ENCODE measurements at places on chromosomes 12 and 14. TPM values are rescaled to one million over a fixed set of nuclear protein-coding genes. Genes with fewer than 3 reads are reported as not detected.

TMEM179 gene
- not detected for total RNA-seq

DAO gene
- 1.1 TPM for total RNA-seq

IFNG-AS1 gene
- total RNA-seq: not detected

HOXC13 gene
- total RNA-seq: 0.07 TPM

LUM gene
- not detected for total RNA-seq

DPY19L2 gene
- total RNA-seq: not detected

CNTN1 gene
- 0.07 TPM for total RNA-seq

ACVR1B gene
- 5.8 TPM for total RNA-seq

C1QL4 gene
- not detected for total RNA-seq

TMEM132D gene
- total RNA-seq: not detected

VPS29 gene
- total RNA-seq: 161 TPM

WIF1 gene
- total RNA-seq: not detected

KLHL33 gene
- total RNA-seq: not detected

TBX3 gene
- 17.2 TPM for total RNA-seq

DNA sequence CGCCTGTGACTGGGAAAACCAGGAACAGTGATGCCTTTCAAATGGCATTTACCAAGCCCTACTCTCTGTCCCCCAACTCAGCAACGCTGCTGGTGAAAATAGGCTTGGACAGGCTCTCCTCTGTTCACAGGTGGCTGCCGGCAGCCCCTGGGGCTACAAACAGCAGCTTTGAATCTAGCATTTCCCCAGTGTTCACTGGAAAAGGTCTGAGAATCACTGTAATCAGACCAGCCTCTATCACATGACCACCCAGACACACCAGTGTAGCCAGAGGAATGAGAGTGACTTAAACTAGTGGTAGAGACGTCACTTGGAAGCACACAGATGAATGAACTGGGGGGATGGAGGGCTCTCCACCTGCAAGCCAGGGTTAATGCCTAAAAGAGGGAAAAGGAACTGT, 151.8 kb downstream of the FOXN3 start:
- no peak for DNase-seq

GRCh38 chr12:31658471-31659086, 909 bp upstream of the ETFBKMT start:
- no peak for DNase-seq

DNA sequence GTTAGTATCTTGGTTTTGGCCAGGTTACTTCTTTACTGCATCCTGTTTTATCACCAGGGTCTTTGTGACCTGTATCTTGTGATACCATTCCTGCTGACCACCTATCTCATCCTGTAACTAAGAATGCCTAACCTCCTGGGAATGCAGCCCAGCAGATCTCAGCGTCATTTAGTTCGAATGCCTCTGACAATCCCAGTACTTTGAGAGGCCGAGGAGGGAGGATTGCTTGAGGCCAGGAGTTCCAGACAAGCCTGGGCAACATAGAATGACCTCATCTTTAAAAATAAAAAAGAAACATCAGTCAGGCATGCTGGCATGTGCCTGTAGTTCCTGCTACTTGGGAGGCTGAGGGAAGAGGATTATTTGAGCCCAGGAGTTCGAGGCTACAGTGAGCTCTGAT, 206.5 kb downstream of the SUDS3 start:
- no peak for DNase-seq

DNA sequence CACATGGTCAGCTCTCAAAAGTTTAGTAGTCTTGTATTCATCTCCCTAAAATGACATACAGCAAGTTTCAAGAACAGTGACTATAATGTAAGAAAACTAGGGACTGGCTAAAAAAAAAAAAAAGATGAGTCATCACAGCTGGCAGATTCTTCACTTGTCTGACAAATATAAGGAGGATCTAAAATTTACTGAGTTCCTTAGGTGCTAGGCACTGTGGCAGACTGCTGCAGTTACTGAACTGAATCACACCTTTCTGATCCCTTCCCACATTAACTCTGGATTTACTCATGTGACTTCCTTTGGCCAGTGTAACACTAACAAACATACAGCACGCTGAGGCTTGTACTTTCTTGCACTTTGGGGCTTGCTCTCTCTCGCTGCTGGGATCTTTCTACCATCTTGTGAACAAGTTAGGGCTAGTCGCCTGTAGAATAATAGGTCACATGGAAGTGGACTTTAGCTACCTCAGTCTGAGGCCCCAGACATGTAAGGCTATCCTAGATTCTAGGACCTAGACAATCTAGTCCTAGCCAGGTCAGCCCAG, 32.1 kb downstream of the BAZ1A start:
- DNase-seq: peak; percentile 23

GRCh38 chr14:96634896-96635295, 132.7 kb downstream of the PAPOLA start:
- no peak for DNase-seq

GRCh38 chr12:57175428-57176138, 28.2 kb upstream of the LRP1-AS start:
- DNase-seq: peak; percentile 39

DNA sequence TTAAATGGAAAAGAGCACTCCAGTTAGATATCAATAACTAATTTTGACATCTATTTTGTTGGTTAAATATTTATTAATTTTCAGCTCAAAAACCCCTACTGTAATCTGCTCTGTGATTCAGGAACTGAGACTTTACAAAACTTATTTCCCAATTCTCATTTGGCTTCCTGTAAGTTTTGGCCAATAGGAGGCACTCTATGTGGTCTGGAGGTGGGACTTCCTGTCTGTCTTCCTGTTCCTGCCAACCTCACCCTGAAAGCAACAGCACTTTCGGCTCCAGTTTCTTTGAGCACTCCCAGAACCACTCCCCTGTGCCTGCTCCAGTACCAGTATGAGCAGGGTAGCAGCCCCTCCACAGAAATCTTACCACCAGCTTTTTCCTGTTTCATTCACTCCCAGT, 1027.0 kb downstream of the VRK1 start:
- no peak for DNase-seq

DNA sequence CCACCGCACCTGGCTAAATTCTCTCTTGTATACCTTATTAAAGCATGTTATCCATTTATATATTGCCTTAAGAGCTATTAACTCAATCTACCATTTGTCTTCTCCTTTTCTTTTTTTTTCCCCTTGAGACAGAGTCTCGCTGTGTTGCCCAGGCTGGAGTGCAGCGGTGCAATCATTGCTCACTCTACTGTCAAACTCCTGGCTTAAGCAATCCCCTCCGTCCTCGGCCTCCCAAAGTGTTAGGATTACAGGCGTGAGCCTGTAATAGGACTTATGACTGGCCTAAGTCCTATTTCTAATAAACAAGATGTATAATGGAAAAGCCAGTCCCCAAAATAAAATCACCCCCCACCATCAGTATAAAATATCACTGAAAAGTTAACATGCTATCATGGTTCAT, 14.4 kb downstream of the SNX6 start:
- no peak for DNase-seq

- DNase-seq: no peak
Observed at GRCh38 chr12:95187865-95188415, 29.3 kb downstream of the FGD6 start.

GRCh38 chr12:82883394-82884355, 197.0 kb downstream of the TMTC2 start:
- no peak for DNase-seq

GRCh38 chr14:58078068-58078467, 73.9 kb downstream of the ARMH4 start:
- DNase-seq: no peak

- DNase-seq: no peak
Observed at GRCh38 chr12:64781280-64782190, 22.3 kb upstream of the GNS start.

DNA sequence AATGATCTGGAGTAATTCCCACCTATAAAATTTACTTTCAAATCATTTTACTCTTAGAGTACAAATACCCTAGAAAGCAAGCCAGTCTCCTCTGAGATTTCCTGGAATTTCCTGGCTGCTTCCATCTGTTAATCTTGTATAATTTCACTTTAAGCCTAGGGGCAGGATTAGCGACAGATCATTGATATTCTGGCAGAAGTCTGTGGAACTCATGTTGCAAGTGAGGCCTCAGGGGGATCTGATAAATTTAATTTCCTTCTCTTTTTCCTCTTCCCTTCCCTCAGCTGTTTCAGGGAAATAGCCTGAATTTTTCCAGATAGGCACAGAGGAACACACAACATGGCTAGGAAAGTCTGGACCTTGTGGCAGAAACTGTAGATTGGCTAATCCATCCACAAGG, 5.9 kb upstream of the KRT6A start:
- no peak for DNase-seq

- DNase-seq: no peak
Observed at GRCh38 chr12:51242120-51242519, 3.5 kb downstream of the DAZAP2 start.

GRCh38 chr14:77613201-77613600, 3.2 kb downstream of the SPTLC2 start:
- no peak for DNase-seq

DNA sequence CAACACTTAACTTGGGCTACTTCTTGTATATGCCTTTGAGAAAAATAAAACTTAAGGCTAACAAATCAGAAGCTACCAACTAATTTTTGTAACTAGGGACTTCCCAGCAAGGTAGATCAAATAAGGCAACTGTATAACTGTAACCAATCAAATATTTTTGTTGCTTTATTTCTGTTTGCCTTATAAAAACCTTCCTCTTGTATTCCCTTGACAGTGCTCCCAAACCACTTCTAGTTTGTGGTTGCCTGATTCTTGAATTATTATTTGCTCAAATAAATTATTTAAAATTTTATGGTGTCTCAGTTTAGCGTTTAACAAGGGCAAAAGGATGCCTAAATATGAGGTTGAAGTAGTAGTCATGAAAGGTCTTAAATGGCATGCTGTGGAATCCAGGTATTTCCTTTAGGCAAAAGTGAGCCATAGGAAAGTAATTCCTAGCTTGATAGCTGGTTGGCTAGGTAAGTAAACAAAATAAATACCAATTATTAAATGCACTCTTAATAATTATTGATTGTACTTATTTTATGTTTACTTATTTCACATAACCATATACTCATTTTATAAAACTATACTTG, 632.6 kb downstream of the RPL10L start:
- no peak for DNase-seq

- no peak for DNase-seq
Observed at GRCh38 chr14:105313381-105314286, 914 bp upstream of the PACS2 start.

- DNase-seq: no peak
Observed at GRCh38 chr12:38204831-38205230, 111.7 kb upstream of the ALG10B start.

GRCh38 chr14:66360366-66360926, 125.7 kb upstream of the CCDC196 start:
- no peak for DNase-seq

DNA sequence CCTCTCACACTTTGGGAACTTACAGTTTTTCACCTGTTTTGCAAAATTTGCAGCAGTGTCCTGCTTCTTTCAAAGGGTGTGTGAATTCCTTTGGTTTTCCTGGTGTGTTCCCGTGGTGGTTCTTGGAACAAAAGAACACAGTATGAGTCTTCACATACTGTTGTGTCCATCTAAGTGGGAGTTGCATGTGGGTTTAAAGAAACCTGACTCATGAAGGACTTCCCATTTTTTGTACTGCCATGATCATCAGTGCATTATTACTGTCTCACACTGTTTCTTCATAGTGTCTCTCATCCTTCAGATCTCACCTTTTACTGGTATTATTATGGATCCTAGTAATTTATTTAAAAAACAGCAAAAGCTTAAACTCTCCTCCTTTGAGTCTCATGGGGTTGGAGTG, 3.8 kb upstream of the GZMH start:
- DNase-seq: no peak

DNA sequence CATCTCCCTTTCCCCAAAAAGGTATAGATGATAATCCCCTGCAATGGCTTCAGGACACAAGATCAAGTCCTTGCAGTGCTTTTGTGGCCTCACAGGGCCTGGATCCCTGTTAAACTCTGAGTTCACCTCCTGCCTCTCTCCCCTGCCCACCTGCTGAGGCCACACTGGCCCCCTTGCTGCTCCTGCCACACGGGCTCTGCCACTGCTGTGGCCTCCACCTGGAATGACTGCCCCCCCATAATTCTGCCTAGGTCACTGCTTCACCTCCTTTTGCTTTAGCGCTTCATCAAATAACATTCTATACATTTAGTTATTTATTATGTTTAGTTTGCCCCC, 653 bp upstream of the IFI27 start:
- no peak for DNase-seq

GRCh38 chr12:14614704-14615121, 47.0 kb upstream of the PLBD1 start:
- DNase-seq: no peak

DNA sequence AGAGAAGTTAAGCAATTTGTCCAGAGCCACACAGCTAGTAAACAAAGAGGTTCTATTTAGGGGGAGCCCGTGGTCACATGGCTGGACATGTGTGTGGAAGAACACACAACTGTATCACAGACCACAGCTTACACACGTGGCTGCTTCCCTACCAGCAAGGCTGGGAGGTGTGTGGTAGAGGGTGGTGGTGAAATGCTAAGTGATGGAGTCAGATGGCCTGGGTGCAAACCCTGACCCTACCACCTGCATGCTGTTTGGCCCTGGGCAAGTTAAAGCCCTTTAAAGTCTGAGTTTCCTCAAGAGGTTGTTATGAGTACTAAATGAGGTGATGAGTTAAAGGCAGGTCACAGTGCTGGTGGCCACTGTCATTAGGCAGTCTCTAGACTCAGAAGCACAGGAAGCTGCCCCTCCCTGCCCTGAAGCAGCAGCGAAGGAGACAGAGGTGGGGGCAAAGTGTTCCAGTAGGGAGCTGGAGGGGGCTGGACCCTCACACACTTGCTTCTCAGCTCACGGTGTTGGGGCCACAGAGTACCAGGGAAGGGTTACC, 64.2 kb downstream of the ERH start:
- no peak for DNase-seq

DNA sequence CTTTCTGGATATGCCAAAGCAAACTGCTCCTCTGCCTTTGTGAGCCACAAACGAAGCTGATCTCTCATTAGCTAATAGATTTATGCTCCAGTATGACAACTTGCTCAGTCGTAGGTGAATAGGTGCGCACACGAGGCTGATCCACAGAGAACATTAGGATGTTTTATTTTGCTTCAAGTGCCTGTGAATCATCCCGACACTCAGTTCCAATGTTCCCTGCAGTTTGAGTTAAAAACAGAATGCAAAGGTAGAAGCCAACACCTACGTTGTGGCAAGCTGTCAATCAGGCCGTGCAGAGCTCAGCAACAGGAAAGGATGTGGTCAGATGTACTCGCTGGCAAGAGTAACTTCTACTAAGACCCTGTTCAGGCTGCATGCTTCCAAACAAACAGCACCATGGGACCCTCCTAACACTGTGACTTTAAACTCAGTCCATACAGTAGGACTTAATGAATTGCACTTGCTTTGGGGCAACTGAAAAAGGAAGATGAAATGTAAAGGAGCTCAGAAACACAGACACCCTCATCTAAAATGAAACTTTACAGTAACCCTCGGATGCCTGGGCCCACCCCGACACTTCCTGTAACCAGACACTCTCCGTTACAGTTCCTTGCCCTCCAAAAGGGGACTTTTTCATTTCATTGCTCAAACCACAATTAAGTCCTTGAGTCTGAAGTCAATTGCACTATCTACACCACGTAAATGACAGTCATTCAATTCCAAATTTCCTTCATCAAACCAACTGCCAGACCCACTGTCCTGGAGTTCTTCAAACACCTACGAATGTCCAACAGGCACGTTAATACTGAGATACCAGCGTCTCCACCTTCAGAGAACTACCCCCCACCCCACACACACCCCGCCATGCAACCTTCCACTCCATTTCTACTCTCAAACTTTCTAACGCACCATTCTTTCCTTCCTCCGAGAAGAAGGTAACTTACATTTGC, 1.6 kb downstream of the CCDC88C start:
- no peak for DNase-seq

- no peak for DNase-seq
Observed at GRCh38 chr12:31444736-31445135, 118.8 kb upstream of the SINHCAF start.
